ENCODE measurements at places on chromosomes 12 and 14.

DNA sequence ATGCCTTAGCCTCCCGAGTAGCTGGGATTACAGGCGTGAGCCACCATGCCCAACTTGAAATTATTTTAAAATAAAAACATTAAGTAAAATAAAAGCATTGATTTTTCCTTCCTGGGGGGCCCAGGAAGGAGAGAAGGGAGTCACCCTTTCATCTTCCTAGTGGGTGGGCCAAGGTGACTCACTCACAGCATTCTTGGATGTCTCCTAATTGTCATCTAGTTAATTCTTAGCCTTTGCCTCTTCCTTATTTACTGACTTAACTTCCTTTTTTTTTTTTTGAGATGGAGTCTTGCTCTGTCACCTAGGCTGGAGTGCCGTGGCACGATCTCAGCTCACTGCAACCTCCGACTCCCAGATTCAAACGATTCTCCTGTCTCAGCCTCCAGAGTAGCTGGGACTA lies 29.2 kb downstream of the TMEM120B start:
- DNase-seq, result no peak

DNA sequence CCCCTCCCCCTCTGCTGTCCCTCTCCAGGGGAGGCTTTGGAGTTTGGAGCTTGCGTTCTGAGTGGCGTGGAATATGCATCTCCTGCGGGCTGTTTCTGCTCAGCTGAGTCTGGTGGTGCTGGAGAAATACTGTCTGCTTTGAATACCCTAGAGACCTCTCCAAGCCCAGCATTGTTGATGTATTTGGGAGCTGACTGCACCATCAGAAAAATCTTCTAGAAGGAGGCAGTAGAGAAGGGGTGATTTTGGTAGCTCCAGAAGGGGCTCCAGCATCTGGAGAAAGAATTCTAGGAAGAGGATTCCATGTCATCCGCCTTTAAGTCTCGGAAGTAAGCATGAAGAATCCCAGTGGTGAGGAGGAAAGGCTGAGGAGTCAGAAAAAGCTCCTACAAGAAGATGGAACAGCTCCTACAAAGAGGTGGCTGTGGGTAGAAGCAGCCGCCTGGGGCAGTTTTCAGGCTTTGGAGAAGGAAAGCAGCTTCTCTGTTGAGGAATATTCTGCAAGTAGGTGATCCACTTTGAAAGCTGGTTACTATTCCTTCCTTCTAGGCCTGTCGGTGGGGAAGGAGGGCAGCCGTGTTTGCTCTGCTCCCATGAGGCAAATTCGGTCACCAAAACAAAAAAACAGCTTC lies 9.7 kb downstream of the MLXIP start:
- peak; percentile 61 for DNase-seq

GRCh38 chr12:94143438-94143837 lies 4.9 kb upstream of the PLXNC1 start:
- DNase-seq, result no peak

DNA sequence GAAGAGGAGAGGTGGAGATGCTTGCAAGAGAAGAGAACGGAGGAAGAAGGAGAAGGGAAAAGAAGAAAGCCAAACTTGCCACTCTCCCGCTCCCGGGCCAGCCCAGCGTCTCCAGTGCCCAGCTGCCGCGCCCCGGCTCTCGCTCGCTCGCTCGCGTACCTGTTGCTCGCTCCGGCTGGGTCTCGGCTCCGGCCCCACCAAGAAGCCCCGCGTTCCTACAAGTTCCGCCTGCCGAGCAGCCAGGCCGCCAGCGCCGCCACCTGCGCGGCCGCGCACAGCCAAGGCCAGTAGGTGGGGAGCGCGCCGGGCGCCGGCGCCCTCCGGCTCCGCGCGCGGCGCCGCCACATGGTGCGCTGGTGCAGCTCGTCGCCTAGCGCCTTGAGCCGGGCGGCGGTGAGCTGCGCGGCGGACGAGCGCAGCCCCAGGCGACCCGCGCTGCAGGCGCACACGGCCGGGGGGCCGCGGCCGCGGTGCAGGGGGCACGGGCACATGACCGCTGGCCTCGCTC lies 370 bp downstream of the HRK start:
- DNase-seq, result peak; percentile 34

DNA sequence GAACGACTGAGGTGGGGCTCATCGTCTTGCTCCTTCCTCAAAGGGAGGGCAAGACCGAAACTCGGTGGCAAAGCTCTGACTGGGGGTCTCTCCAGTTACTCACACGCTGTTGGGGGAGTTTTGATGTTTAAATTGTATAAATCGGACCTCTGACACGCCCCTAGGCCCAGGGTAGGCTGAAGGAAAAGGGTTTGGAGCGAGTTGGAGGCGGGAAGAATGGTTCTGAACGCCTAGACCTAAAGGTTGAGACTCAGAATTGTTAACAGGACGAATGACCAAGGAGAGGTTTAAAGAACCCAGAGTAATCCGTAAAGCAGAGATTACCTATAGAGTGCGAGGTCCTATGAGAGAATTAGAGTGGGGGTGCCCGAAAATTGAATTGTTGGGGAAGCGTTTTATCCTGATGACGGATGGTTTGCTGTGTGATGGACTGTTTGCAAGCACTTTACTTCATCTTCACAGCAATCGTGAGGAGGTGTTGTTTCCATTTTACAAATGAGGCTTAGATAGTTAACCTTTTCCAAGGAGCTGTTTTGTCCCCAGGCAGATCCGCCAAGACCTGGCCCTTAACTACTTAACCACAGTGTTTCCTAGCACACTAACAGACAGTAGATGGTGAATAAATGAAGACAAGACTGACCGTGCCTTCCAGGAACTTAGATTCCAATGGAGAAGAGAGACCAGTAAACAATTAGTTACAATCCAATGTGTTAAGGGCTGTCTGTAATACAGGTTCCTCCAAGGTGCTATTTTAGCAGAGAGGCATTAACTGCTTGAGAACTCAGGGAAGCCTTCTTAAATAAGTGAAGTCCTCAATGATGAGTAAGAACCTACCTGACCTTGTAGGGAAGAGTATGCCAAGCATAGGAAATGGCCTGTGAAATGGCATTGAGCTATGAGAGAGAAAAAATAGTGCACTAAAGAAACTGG lies 929 bp upstream of the UBE2N start:
- no peak for DNase-seq

- DNase-seq, result no peak
These were observed 58.6 kb downstream of the ANKRD9 start for GRCh38 chr14:102451064-102451352.

DNA sequence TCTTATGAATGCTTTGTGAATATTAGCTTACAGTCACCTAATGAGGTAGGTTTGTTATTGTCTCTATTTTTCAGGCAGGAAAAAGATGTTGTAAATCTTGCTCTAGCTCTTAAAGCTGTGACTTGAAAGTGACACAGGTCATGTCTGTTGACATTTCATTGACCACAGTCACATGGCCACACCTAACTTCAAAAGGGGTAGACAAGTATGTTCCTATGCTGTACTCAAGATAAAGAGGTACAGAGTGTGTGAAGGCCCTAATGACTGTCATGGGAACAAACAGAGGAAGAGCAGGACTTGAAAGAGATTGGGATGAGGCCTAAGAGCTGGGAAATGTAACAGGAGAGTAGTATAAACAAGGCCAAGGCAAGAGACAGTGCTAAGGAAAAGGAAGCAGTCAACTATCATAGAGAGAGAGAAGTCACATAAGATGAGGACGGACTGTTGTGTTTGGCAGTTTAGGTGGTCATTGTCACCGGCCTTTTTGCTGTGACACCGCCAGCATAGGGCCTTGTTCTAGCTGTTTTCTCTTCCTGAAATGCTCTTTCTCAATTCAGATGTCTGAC lies 181.0 kb downstream of the CFAP54 start:
- no peak for DNase-seq

- no peak for DNase-seq
These were observed 28.4 kb upstream of the OR5AU1 start for GRCh38 chr14:21184254-21184653.

DNA sequence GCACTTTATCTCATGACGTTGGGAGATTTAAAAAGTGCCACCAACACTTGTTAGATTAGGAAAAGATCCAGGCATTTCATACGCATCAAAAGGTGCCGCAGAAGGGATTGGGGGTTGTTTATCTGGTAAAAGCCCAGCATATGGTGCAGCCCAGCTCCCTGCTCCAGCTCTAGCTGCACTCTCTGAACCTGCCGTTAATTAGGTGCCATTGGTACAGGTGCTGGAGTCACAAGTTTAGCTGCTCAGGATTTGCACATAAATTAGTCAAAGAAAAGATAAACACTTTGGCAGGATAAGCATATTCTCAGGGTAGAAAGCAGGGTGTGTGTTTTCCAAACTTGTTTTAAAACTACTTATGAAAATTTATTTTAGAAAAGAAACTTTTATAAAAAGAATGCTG lies 932.6 kb upstream of the TMEM132C start:
- no peak for DNase-seq

DNA sequence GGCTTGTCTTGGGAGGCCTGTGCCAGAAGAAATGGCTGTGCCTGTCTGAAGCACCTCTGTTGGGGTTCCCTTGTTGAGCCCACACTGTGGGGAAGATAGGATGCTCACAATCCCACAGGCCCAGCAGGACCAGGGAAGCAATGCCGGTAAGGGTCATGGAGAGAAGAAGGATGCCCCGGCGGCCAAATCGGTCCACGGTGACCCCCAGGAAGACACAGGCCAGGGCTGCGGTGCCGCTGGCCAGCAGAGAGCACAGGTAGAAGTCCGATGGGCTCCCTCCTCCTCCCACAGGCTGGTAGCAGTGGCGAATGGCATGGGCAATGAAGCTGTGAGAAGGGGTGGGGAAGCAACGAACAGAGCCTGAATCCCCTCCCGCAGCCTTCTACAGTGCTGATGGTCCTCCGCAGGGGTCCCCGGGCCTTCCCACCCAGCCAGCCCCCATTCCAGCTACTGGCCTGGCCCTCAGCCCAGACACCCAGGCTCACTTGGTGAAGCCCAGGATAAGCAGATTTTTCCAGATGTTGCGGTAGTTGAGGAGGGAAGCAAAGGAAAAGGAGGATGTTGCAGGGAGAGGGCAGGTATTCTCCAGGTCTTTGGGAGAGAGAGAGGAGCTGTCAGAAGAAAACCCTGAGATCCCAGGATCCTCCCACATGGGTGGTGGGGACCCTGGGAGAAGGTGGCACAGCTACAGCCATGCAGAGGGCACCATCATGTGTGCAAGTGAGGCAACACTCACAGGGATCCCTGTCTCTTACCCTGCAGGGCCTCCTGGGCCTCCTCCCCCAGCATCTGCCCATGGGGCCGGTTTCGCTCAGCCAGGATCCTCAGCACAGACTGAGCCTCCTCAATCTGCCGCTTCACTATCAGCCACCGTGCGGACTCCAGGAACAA lies 5.0 kb downstream of the SLC22A17 start:
- no peak for DNase-seq

DNA sequence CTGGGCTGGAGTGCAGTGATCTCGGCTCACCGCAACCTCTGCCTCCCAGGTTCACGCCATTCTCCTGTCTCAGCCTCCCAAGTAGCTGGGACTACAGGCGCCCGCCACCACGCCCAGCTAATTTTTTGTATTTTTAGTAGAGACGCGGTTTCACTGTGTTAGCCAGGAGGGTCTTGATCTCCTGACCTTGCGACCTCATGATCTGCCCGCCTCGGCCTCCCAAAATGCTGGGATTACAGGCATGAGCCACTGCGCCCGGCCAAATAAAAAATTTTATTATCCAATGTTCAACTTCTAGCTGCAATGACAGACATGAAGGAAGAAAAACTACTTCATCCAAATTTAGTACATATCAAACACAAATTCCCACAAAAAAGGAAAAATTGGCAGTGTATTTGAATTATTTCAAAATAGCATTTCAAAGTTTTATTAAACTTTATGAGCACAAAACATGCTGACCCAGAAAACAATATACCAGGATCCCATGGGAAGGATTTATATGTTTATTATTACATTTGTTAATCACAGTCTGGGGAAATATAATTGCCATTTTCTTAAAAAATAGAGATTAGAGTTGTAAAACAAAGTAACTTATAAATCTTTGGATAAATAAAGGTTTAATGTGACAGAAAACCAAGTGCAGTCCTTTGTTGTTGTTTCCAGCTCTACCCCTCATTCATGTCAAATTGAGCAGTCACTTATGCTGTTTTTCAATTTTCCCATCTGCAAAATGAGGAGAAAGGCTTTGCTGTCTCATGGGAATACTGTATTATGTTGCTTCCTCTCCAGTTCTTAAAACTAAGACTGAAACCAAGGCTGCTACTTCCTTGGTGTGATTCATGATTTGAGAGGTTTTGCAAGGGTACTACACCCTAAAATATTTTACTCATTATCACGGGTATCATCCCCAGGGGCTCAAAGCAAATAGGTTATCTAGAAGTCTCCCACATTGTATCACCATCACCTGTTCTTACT lies 155.2 kb upstream of the AVPR1A start:
- DNase-seq, result peak; percentile 65

- no peak for DNase-seq
These were observed 42.9 kb downstream of the CCDC85C start for GRCh38 chr14:99560922-99561683.

- no peak for DNase-seq
These were observed 575 bp downstream of the L2HGDH start for GRCh38 chr14:50311337-50311971.

Measured in cardiac fibroblast (primary cell).